Activated CD8-positive, alpha-beta memory T cell treated with anti-CD3 and anti-CD28 coated beads for 1 hour (primary cell): ENCODE measurements at places on chromosomes 3 and 15.
A peak's percentile ranks its signal among the peaks of the same experiment; 100 is the strongest.

DNA sequence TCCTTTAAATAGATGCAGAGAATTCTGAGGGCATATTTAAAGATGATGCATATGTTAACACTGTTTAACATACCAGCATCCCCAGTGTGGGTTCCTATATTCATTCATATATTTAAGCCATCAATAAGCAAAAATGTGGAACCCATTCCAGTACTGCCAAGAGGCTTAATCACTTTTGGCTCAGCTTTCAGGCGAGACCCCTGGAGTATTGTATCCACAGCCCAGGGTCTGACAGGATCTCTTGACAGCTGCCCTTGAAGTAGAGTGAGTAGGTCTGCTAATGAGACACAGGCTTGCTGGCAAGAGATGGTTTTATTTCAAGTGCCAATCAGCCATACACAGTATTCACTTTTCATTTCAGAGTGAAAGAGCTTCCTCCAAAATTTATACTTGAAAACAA, 367.3 kb downstream of the OCA2 start:
- no peak for DNase-seq

DNA sequence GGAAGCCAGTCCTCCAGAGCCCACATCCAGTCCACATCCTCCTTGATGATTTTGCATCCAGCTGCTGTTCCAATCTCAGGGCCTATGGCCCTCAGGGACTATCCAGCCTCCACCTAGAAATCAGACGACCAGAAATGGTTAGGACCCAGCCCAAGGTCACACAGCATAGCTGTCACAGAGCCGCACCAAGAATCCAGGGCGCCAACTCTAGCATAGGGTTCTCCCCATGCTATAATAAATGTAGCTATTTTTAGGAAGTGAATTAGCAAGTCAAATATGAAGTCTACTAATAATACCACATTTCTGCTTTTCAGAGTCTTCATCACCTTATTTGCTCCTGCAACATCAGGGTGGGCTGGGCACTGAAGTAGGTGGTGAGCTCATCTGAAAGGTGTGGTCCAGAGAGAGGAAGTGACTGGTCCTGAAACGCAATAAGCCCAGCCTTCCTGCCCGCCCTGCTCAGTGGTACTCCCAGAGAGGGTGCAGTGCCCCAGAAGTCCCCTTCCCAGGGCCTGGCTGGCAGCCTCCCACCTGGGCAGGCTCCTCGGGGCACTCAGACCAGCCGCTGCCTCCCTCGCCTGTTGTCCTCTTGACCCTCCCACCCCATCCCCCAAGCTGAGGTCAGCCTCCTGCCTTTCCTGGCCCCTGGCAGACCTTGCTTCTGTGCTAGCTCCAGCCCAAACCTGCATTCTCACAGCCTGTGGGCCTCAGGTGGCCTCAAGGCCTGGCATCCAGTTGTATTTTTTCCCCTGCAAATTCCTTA, 17.6 kb upstream of the CYP11A1 start:
- DNase-seq = no peak

DNA sequence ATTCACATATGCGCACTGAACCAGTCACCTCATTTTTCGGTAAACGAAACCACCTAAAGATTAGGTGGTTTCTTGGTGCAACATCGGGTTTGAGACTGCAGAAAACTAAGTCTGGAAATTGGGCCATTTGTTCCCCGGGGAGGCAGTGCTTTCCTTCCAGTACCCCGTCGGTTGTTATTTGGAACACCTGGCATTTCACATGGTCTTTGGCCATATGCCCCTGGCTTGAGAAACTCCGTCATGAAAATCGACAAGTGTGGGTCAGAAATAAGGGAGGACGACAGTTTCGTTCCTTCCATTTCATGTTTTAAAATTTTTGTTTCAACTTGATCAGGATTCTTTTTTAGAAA, 544 bp upstream of the GATM start:
- no peak for DNase-seq

DNA sequence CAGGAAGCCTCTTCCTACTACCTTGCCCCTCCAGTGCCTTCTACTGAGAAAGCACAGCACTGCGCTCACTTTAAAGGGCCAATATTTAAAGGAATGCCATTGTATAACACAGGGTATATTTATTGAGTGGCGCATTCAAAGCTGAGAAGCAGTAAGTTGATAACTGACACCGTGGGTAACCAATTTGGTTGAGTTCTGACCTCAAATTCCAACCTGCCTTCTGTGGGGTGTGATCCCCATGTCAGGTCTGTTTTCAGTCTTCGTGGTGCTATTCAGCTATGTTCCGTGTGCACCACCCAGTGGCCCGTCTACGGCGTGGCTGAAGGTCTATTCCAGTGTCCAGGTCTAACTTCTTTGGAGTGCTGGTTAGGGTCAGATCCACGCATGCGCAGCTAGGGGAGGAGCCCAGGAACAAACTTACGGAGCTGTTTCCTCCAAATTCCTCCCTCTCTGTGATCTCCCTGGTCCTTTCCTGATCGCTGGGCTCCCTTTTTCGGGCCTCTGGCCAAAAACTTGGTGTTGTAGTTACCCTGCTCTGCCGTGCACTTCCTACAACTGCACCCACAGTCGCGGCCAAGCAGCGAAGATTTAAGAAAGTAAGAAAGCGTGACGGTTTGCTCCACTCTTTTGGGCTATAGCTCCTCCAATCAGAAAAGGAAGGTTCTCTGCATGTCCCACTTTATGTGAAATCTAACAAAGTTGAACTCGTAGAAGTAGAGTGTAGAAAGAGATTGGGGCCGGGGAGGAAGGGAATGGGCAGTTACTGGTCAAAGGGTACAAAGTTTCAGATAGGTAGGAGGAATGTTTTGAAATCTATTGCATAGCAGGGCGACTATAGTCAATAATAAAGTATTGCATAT, 7.7 kb downstream of the LRRC2 start:
- DNase-seq = peak; percentile 51

GRCh38 chr3:168213920-168214319, 118.2 kb upstream of the GOLIM4 start:
- no peak for DNase-seq

GRCh38 chr3:191521055-191521454, 60.1 kb downstream of the PYDC2 start:
- DNase-seq = no peak

GRCh38 chr3:89411201-89411600, 303.8 kb downstream of the EPHA3 start:
- DNase-seq = no peak
